MM.1S (cell line): ENCODE measurements at places on chromosomes 5 and 9.

GRCh38 chr5:141349917-141350619 lies at the start of gene PCDHGB1:
Gene PCDHGB1 (plus strand): TSS chr5:141350099. CDS start chr5:141350261, 162 bp downstream.
- DNase-seq: peak; percentile 75

DNA sequence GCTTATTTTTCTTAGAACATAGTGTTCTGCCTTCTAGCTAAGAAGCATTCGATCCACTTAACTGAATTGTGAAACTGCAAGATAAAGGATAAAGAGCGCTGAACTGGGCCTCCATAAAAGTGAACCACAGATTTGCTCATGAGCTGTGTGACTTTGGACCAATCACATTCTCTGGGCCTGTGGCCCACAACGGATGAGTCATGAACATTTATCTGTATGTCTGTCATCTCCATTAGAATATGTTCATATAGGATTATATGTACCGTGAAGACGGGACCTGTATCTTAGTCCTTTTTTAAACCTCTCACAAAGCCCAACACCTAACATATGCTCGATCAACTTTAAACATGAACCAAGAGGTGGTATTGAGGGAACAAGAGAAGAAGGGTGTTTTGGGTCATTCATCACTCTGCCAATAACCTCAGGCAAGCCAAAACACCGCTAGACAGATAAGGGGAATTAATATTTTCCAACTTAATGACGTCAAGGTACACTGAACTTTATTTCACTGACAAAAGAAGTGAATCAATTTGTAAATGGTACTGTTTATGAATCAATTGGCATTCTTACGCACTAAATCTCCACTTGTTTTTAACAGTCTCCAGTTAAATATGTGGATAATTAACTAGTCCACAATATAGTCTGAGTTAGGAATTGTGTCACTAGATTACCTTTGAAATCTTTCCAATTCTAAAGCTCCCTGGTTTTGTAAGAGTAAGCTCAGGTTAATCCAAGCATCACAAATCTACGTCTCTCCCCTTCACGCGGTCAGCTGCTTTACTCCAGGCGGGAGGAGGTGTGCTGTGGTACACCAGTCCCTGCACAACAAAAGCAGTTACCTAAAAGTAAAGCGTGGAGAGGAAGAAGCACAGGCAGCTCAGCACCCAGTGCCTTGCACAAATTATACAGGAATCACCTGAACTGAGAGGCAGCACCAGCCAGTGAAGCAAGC lies 1.6 kb downstream of the TMEM245 start:
- DNase-seq: no peak

DNA sequence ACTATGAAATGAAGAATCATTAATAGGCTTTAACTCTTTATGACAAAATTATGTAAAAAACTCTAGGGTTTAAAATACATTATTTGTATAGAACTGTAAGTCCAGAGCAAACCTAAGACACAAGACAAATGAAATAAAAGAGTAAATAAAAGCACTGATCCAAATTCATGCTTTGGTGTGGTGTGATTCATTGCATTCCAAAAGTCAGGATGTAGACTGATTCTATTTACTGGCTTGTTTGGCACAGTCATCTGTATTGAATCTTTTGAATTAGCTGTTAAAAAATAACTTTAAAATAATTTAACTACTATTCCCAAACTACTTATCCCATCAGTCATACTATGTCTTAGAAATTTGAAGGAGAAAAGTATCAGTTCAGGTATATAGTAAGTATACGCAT lies 31.1 kb downstream of the IL4 start:
- DNase-seq: no peak

GRCh38 chr5:119439140-119439631 lies 13.1 kb upstream of the HSD17B4 start:
- DNase-seq: no peak

- no peak for DNase-seq
Observed at GRCh38 chr9:105069696-105070095, 141.7 kb upstream of the ABCA1 start.

DNA sequence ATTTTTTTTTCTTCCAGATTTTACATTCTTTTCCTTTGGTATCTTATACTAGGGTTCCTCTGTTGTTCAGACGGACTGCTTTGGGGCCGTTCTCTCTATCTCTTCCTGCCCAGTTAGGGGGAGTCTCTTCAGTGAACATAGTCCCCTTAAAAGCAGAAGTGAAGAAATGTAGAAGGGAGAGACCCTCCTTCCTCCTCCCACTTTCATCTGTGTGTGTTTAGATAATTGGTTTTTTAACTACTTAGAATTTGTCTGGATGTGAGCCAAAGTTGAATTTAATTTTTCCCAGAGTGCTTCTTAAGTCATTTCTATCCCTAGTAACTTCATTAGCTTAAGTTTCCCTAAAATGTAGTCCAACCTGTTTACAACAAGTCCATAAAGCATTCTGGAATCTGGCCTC lies 167.5 kb downstream of the HACD4 start:
- no peak for DNase-seq

- no peak for DNase-seq
Observed at GRCh38 chr5:64693636-64694035, 3.3 kb downstream of the SHISAL2B start.

DNA sequence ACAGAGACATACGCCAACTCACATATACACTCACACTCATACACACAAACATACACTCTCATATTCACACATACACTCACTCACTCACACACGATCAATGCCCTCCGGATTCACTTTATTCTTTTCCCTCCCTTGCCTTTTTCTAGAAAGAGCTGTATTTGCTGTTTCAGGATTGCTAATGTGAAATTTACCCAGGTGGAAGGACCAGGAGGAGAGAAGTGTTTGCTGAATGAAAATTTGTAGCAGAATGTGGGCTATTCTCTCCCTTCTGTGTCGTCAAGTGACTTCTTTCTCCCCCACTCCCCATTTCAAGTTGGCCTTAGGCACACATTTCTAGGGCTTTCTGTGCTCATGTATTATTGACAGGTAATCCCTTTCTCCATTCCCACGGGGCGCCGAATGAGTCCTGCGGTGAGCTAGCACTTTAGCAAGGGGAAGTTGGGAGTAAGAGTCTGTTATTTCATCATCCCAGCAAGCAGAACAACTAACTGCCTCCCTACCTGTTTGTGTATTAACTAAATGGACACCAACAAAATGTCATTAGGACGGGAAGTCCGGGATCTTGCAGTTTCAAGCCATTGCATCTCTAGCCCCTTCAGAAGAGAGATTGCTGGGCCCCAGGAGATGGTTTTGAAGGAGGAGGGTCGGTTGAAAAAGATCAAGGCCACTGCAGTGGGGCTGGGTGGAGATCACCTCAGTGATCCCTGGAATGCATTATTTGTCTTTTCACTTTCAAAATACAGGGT lies 97.1 kb upstream of the TAF11L2 start:
- DNase-seq: no peak

GRCh38 chr5:168842571-168843205 lies 263.5 kb upstream of the PANK3 start:
- no peak for DNase-seq

DNA sequence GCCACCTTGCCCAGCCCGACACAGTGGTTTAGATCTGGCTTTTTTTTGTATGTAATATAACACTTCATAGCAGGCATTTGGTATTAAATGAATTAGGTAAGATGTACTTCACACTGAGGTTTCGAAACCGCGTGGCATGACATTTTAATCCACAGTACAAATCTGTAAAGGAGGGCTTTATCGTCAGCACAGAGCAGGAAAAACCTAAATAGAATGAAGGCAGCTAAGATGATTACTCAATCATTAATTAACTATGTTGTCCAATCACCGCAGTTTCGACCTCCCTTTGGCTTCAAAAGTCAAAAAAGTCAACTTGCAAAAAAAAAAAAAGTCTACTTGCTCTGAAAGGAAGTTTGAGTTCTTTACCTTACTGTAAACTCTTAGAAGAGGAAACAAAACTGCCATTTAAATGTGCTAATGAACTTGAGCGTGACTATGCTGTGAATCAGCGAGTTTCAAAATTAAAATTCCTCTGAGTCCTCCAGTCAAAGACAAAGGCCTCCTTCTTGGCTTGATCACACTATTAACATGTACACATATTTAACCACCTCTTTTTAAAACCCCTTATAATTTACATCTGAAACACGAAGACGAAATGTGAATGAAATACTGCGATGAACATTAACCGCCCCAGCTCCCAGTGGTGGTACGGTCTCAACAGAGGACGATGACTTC lies 698 bp upstream of the SEC24A start:
- DNase-seq: peak; percentile 55

DNA sequence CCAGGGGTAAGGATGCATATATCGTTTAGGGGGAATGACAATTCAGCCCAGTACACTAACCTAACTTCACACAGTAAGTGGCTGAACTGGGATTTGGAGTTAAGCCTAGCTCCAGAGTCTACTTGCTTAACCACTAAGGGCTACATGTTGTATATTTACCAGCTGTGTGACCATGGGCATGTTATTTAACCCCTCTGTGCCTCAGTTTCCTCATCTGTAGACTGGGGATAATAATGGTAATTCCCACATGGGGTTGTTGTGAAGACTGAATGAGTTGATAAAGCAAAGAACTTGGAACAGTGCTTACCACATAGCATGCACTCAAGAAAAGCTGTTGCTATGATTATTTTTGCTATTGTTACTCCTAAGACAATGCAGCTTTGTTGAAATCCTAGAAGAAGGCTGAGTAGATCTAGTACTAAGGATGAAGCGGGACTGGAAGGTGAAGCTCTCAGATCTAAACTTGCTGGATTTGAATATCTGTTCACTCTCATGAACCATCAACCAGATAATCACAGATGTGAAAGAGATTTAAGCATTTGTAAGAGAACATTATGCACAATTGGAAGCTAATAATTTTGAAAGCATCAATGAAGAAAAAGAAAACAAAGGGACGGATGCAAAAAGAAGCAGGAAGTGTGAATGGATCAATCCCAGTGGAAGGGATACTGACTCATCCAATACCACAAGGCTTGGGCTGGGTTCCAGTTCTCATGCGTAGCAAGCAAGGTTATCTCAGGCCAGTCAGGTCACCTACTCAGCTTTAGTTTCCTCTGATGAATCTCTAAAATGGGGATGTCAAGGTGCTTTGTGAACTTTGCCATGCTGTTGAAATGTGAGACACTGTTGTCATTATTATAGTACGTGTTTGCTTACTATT lies 78.5 kb upstream of the TBC1D2 start:
- no peak for DNase-seq
